ENCODE measurements at places on chromosomes 13 and 19. TPM values are rescaled to one million over a fixed set of nuclear protein-coding genes. Genes with fewer than 3 reads are reported as not detected.

DNA sequence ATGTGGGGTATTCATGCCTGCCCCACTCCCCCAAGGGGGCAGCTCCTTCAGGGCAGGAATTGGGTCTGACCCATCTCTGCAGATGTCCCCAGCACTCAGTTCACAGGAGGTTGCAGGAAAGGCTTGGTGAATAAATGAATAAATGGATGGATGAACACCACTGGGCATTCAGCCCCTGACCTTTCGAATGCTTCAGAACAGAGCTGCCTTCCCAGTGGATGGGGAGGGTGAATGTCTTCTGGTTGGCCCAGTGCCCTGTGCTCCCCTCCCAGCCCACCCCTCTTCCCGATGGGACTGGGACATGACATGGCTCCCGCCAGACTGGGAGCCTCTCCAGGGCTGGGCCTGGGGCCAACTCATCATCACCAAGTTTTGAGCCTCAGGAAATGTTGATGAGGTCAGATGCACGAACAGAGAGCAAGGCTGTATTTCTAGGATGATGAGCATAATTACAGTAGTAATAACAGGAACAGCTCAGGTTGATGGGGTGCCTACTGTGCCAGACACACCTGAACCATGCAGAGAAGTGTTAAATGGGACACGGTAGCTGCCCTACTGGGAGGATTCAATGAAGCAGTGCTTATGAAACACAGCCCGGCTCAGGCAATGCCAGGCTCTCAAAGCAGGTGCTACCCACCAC is 25.7 kb downstream of the VRK3 start:
- no peak for DNase-seq

DNA sequence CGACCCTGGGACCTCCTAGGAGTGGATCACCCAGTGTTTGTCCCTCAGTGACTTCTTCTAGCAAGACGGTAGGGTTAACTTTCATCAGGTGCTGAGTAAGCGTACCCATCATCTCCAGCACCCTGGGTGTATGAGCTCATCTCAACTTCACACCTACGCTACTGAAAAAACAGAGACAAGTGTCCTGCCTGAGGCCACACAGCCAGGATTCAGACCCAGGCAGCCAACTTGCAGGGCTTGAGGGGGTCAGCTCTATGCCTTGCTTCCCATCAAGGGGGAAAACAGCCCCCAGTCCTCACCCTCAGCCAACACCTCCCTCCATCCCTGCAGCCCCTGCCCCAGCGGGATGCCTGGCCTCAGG is 4.6 kb downstream of the TLE2 start:
- DNase-seq, result no peak

GRCh38 chr19:29833614-29834261 is 21.9 kb downstream of the CCNE1 start:
- no peak for DNase-seq

Gene UQCRFS1
- total RNA-seq, result 52.3 TPM

All from activated T-cell treated with anti-CD3 and anti-CD28 coated beads, Interleukin-2, amount 50 U/mL, for 4 hours (primary cell).